ENCODE measurements at places on chromosomes 1 and 21.

- no peak for DNase-seq
Observed at GRCh38 chr1:240888787-240889048, 276.8 kb upstream of the GREM2 start.

GRCh38 chr1:174153085-174153824 lies 6.1 kb upstream of the RABGAP1L start:
- DNase-seq: no peak

- DNase-seq: no peak
Observed at GRCh38 chr1:15386164-15386749, 23.4 kb upstream of the EFHD2 start.

GRCh38 chr1:29286194-29286767 lies 50.0 kb downstream of the PTPRU start:
- no peak for DNase-seq
